ENCODE measurements at places on chromosomes 3 and 15.
A peak's percentile ranks its signal among the peaks of the same experiment; 100 is the strongest.

DNA sequence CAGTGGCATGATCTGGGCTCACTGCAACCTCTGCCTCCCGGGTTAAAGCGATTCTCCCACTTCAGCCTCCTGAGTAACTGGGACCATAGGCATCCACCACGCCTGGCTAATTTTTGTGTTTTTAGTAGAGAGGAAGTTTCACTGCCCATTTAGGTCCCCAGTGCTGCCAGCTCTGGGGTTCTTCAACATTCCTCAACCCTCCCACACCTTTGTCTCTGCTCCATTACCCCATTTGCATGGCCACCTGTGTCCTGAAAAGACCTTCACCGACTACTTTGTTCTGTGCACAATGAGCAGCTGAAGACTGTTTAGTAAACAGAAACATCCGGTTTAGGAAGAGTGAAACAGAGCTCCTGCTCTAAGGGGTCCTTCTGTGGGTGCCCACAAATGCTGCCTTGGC, 92.0 kb downstream of the FAM43A start:
- DNase-seq, result no peak

GRCh38 chr3:168472783-168473182, 377.1 kb upstream of the GOLIM4 start:
- no peak for DNase-seq

DNA sequence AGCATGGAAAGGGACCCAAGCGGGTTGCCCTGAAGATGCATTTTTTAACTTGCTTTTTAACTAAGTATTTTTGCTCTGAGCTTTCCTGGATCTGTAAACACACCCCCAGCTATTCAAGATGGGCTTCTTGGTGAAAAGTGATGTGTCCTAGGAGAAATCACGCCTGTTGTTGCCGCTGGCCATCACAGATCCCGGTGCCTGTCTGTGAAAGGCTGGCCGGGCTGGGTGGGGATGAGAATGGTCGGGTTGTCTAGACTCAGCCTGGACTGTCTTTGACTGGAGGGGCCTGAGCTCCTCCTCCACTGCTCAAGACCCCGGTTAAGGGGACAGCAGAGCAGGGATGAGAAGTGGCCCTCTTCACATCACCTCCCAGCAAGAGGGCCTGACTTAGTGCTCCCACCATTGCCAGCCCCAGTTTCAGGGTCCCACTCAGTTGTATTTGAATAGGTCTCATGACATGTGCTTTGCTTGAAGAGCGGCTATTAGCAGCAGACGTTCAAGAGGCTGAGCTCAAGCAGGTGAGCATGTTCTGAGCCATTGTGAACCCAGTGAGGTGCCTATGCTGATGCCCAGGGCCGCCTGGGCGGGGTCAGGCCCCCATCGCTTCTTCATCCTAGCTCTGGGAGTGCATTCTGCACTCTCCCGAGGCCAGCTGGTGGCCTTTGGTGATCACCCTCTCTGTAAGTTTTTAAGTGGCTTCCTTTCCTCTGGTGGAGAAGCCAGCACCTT, 79.9 kb downstream of the IGF1R start:
- DNase-seq, result no peak

GRCh38 chr15:67025719-67026609, 39.4 kb upstream of the SMAD3 start:
- no peak for DNase-seq

DNA sequence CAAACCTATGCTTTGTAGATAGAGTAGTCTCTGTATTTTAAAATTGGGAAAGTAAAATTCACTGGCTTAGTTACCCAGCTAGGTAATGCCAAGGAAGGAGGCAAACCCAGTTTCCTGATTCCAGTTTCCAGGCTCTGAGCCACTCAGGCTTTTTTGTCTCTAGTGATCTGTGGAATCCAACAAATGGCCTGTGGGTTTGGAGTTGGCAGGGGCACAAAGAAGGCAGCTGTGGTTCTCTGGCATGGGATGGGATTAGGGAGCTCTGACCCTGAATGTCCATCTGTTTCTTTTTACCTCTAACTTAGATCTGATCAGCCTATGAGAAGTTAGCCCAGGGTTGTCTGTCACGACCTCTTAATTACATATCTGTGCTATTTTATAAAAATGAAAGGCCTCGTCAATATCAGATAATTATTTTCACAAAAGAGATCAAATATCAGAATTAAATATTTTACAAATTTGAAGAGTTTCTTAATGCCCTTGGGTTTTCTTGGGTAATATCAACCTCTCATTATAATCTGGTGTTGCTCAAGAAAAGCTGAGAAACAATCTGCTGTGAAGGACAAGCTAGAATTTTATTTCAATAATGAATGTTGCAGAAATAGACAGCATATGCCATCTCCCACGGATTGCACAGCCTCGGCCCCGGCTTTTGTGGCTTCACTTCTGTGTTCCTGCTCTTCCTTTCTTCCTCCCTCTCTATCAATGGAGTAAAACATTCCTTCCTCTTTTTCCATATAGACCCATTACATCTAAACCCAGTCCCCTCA, 63.7 kb upstream of the DAZL start:
- DNase-seq, result no peak

DNA sequence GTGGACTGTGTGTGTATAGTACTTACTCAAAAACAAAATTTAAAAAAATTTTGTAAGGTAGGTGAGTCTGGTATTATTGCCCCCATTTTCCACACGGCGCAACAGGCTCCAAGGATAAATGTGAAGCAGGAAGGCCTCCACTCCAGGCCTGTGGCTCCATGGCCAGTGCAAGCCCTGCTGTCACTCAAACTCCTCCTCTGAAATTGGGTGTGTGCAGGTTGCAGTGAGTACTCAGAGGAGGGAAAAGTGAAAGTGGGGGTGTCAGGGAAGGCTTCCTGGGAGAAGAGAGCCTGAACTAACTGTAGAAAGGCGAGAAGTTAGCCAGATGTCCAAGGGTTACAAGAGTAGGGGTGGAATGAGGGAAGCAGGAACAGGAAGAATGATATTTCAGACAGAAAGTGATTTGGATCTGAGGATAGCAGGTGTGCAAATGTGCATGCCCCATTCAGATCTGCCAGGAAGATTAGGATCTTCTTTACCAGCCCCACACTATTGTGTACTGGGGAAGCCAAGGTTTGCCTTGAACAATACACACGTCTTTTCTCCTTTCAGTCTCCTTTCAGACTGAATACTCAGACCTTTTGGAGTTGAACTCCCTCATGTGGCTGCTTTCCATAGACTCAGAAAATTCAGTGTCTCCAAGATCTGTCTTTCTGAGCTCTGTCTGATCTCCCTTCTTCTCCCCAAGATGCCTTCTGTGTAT, 48.7 kb upstream of the RYK start:
- DNase-seq, result no peak

DNA sequence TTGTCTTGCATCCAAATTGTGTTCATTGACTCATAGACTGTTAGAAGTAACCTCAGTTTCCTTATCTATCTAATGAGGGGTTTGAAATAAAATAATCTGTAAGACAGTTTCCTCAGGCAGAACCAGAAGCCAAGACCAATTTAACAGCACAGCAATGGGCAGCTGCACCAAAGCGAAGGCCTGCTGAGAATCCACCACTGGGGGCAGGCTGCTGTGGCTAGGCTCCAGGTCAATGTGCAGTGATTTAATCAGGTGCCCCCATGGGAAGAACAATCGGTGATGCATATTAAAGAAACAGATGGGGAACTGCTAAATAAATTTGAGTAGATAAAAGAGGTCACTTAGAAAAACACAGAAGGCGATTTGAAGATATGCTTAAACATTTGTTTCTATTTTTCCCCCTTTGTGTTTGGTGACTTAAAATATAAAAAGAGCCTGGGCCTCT, 28.0 kb upstream of the TMOD3 start:
- DNase-seq, result no peak

DNA sequence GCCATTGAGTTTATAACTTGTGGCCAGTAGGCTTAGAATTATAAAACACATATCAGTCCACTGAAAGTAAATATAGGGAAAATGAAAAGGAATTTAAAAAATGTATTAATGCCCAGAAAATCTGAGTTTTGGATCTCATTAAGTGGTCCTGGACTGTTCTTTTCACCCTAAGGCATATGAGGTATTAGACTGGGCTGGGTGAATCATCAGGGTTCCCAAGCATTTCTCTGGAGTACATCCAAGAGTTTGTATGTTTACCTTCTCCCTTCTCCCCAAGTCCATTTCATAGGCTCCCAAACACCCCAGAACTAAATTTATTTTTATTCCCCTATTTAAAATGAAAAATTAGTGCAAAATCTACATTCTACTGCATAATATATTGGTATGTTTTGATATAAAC, 31.9 kb upstream of the SPTSSB start:
- no peak for DNase-seq

- no peak for DNase-seq
These were observed 19.2 kb upstream of the EPHB1 start for GRCh38 chr3:134775831-134776230.

DNA sequence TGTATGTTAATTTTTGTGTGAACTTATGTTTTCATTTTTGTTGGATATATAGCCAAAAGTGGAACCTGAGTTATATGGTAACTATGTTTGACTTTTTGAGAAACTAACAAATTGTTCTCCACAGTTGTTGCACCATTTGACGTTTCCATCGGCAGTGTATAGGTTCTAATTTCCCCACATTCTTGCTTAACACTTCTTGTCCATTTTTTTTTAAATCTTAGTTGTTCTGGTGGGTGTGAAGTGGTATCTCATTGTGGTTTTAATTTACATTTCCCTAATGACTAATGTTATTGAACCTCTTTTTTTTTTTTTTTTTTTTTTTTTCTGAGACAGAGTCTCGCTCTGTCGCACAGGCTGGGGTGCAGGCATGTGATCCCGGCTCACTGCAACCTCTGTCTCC, 8.0 kb downstream of the NISCH start:
- DNase-seq, result no peak

- DNase-seq, result no peak
These were observed 23.4 kb downstream of the SOX14 start for GRCh38 chr3:137787529-137787928.

- no peak for DNase-seq
These were observed 61.8 kb downstream of the CACNA2D2 start for GRCh38 chr3:50441424-50442217.

GRCh38 chr15:98699591-98700424, 51.5 kb downstream of the IGF1R start:
- DNase-seq, result no peak

GRCh38 chr3:133503409-133503808, 70.1 kb upstream of the CDV3 start:
- DNase-seq, result no peak

DNA sequence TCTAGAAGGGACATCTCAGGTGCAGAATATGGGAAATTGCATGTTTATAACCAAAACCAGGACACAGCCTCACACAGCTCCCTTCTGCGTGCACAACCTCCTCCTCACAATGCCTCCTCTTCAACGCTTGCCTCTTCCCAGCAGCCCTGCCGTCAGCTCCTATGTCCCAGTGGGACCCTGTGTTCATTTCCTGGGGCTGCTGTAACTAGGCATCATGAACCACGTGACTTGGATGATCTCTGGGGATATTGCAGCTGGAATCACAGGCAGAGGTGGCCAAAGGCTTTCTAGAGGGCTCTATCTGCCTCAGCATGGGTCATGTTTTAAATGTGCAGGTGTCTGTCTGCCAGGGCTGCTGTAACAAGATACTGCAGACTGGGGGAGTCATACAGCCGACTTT, 375.3 kb downstream of the OCA2 start:
- peak; percentile 17 for DNase-seq

DNA sequence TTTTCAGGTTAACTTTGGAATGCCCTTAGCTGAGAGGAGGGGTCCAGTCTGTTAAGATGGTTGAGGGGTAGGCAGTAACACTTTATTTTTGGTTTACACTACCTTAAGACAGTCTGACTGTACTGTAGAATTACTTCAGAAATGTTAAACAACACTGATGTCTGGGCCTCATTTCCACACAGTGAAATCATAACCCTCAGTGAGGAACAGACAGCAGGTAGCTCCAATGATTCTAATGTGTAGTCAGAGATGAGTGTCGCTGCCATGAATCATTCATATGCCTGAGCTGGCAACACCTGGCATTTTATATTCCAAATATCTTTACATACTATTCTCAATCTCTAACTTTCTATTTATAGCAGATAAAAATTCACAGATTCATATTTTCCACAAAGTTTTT, 37.3 kb upstream of the POU1F1 start:
- DNase-seq, result no peak
